Prostate gland (tissue), 2 donors: ENCODE measurements at places on chromosomes 1 and 21.

- H3K36me3 ChIP-seq, result no peaks in the 10 kb centered on the region
- DNase-seq, result no peak
- H3K4me1 ChIP-seq, result no peaks in the 10 kb centered on the region
- H3K27me3 ChIP-seq, result no peaks in the 10 kb centered on the region
- no peak overlapping the region for H3K4me3 ChIP-seq
Measured at GRCh38 chr1:100774370-100774769, 54.8 kb downstream of the VCAM1 start.

GRCh38 chr1:226779561-226779960 is 40.5 kb upstream of the ITPKB start:
- peak overlapping the region; percentile 55 for H3K27ac ChIP-seq
- DNase-seq, result no peak
- no peaks in the 10 kb centered on the region for H3K4me1 ChIP-seq
- no peaks in the 10 kb centered on the region for H3K36me3 ChIP-seq
- H3K27me3 ChIP-seq, result no peaks in the 10 kb centered on the region

- H3K27ac ChIP-seq, result no peak overlapping the region
- H3K4me3 ChIP-seq, result no peak overlapping the region
- no peak for DNase-seq
- peaks cover 5% of the 10 kb centered on the region for H3K27me3 ChIP-seq
- H3K36me3 ChIP-seq, result no peaks in the 10 kb centered on the region
Measured at GRCh38 chr1:18293291-18293690, 185.7 kb downstream of the IGSF21 start.

DNA sequence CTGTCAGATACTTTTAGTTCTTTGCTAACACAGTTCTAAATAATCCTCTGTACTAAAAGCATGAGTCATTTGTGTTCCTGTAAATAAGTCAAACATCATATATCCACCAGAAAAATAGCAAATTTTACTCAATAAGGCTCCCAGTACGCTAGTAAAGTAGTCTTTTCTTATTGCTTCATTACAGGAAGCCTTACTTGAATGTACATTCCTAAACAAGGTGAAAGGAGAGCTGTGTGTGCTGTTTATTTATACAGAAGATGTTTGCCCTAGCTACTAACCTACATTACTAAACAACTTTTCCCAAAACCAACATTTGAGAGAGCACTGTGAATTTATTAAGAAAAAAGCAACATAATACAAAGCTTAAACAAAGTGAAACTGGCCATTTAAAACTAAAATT is 52.0 kb downstream of the ZNHIT6 start:
- no peaks in the 10 kb centered on the region for H3K36me3 ChIP-seq
- H3K27ac ChIP-seq, result no peak overlapping the region
- no peaks in the 10 kb centered on the region for H3K27me3 ChIP-seq
- H3K4me3 ChIP-seq, result no peak overlapping the region
- no peak for DNase-seq

DNA sequence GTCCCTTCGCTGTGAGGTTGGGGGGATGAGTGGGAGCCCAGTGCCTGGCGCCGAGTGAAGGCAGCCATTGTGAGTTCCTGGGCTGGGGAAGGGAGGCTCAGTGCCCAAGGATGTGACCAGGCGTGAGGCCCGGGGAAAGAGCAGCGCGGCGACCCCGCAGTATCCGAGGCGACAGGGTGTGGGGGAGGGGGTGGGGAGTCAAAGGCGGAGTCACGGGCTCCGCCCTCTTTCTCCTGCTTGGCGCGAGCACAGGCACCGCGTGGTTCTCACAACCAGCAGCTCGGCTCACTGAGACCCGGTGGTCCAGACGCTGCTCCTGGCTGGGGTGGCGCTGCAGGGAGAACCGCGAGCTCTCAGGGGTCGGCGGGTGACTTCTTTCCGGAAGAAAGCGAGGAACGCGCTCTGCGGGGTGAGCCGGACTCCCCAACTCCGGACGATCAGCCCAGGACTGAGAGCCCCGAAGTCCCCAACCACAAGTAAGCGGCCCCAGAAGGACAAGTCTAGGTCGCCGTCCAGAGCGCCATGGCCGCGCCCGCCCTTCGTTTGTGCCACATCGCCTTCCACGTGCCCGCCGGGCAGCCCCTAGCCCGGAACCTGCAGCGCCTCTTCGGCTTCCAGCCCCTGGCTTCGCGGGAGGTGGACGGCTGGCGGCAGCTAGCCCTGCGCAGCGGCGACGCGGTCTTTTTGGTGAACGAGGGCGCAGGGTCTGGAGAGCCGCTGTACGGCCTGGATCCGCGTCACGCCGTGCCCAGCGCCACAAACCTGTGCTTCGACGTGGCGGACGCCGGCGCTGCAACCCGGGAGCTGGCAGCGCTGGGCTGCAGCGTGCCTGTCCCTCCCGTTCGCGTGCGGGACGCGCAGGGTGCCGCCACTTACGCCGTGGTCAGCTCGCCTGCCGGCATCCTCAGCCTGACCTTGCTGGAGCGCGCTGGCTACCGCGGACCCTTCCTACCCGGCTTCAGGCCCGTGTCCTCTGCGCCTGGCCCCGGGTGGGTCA is at the start of gene HPDL:
Gene HPDL, plus strand, starts transcription at position 269 of the 997 bp plus-strand sequence. Its CDS starts 254 bp downstream, at position 523.
- peaks cover 6% of the 10 kb centered on the region for H3K4me1 ChIP-seq
- H3K27me3 ChIP-seq, result no peaks in the 10 kb centered on the region
- no peak within 1 kb of the TSS for H3K27ac ChIP-seq
- DNase-seq, result peak; percentile 46

GRCh38 chr21:21151231-21151630 is 153.0 kb downstream of the NCAM2 start:
- no peak overlapping the region for H3K27ac ChIP-seq
- H3K4me1 ChIP-seq, result no peaks in the 10 kb centered on the region
- no peaks in the 10 kb centered on the region for H3K27me3 ChIP-seq
- no peak overlapping the region for H3K4me3 ChIP-seq
- H3K36me3 ChIP-seq, result no peaks in the 10 kb centered on the region
